ENCODE measurements at places on chromosomes 2 and 18.

DNA sequence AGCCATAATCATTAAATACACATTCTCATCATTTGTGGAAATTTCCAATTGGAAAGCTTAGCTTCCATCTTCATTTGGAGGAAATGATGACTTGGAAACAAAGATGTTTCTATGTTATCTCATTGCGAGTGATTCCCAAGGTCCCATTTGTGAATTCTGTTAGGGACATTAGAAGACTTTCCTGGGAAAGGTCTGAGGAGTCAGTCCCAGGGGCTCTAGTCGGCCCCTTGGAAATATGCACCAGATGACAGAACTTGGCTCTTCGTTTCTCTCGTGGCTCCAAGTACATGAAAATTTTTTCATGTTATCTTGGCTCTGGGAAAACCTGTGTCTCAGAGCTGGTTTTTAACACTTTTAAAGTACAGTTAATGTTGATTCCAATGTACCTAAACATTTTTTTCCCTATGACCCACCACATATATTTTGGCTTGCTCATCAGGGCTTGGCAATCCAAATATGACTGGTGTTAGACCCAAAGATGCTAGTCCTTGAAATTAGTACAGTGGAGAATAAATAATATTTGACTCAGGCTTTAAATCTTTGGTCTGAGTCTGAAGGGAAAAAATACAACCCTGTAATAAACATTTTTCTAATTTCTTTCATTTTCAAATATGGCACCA is 15.4 kb upstream of the CAVIN2 start:
- DNase-seq = no peak

DNA sequence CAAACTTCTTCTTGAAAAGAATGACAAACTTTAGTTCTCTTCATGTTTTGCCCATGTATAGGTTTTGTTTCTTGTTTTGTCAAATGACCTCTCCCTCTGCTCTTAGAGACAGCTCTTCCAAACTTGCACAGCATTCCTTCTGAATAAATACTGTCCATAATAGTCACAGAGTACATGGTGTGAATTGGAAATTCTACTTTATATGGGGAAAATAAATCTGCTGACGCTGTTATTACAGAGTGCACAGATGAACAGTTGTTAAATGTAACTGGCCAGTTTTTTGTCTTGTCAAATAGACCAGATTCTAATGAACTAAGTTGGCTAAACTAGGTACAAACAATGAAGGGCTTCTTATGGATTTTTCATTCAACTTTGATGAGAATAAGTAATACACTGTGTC is 115.8 kb upstream of the DTNA start:
- no peak for DNase-seq

DNA sequence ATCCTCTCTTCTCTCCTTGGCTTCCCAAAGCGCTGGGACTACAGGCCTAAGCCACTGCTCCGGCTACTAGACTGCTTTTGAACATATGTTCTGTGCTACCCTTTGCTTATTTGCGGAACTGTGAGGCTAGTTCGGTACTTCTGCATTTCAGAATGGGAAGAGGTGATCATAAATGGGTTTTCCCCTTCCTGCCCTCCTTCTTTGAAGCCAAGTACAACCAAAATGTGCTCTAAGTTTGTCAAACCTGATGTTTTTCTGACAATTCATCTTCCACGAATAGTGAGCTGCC is 1.7 kb upstream of the ESCO1 start:
- DNase-seq = no peak

- DNase-seq = no peak
Observed at GRCh38 chr2:8414946-8415879, 266.6 kb upstream of the ID2 start.

GRCh38 chr18:45218436-45218835 is 396.8 kb upstream of the SLC14A2 start:
- DNase-seq = no peak

GRCh38 chr18:52602820-52603219 is 262.8 kb downstream of the DCC start:
- no peak for DNase-seq

GRCh38 chr2:105317937-105318336 is 11.6 kb downstream of the TGFBRAP1 start:
- DNase-seq = no peak

GRCh38 chr2:221448844-221449390 is 123.2 kb downstream of the EPHA4 start:
- no peak for DNase-seq

- no peak for DNase-seq
Observed at GRCh38 chr2:230779126-230779525, 66.5 kb downstream of the CAB39 start.

- DNase-seq = no peak
Observed at GRCh38 chr2:137873536-137874244, 90.6 kb upstream of the HNMT start.

DNA sequence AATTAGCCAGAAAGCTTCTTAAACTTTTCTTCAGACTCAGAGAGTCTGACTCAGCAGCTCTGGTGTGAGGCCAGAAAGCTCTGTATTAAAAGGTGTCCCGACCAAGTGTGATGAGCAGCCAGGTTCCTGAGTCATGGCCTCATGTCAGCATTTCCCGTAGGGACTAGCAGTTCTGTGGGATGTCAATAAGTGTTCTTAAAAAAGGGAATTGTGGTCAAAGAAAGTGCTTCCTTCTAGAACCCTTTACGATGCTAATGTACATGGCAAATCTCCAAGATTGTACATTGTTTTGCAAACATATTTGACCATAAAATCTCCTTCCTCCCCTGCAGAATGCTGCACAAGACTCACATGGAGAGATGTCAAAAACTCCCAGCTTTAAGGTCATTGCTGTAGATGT is 80.1 kb downstream of the PLA2R1 start:
- DNase-seq = no peak

DNA sequence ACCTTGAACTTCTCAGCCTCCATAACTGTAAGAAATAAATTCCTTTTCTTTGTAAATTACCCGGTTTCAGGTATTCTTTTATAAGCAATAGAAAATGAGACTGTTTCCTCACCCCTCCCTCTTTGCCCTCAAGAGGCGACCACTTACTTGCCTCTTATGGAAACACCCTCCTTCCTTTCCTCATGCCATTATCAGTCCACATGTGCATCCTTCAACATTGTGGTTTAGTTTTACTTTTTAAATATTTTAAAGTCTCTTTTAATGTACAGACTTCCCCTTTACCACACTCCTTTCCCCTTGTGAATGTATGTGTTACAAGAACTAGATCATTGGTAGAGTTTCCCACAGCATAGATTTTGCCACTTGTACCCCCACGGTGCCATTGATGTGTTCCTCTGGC is 202.4 kb upstream of the SIX2 start:
- no peak for DNase-seq

GRCh38 chr2:101962309-101962708 is 29.5 kb upstream of the IL1R2 start:
- DNase-seq = no peak

- no peak for DNase-seq
Observed at GRCh38 chr2:106267997-106268396, 73.9 kb upstream of the UXS1 start.

GRCh38 chr18:13067966-13068365 is 76.8 kb downstream of the CEP192 start:
- no peak for DNase-seq

DNA sequence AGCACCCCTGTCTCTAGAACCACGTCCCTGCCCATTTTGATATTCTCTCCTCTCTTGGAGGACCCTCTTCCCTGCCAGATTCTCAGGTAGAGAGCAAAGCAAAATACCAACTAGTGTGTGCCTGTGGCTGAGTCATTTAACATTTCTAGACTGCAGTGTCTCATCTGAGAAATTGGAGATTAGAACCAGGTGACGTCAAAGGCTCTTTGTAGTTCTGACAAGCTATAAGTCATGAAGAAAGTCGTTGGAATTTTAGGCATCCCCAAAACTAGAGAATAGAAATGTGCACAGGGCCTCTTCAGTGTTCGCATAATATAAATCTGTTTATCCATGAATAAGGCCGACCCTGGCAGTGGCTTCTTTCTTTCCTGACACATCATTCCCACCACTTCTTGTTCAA is 74.4 kb upstream of the TANC1 start:
- DNase-seq = no peak

- no peak for DNase-seq
Observed at GRCh38 chr2:205675861-205676516, 6.3 kb upstream of the NRP2 start.

DNA sequence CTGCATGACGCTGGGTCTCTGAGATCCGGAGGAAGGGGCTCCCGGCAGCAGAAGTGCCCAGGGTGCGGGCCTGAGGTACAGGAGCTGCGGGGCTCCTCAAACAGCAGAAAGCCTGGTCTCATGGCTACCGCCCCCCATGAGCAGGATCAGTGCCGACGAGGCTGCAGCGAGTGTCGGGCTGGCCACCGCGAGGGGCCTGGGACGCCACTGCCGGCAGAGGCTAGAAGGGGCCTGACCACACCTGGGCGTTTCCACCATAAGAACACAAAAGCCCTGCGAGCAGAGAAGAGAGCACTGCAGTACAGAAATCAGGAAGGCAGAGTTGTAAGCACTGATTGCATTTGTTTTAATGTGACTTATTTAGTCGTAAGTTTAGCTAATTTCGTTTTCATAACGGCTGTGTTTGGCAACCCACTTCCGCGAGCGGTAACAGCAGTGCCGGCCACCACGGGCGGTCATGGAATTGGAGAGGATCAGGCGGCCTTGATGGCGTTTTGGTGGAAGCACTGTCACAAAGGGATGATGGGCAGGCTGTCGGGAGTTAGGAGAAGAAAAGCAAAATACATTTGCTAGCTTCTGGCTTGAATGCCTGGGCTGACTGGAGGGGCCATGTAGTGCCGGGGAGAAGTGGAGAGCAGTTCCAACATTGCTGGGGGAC is 117.4 kb downstream of the HDAC4 start:
- DNase-seq = no peak

- no peak for DNase-seq
Observed at GRCh38 chr2:60838481-60838880, 42.9 kb upstream of the REL start.

- DNase-seq = no peak
Observed at GRCh38 chr18:2985628-2986027, 27.3 kb downstream of the LPIN2 start.
